ENCODE measurements at places on chromosomes 1 and 21.

GRCh38 chr1:11046270-11046566 lies 821 bp downstream of the MASP2 start:
- no peak for DNase-seq

- no peak for DNase-seq
These were observed 3.9 kb upstream of the SFN start for GRCh38 chr1:26858891-26859640.

DNA sequence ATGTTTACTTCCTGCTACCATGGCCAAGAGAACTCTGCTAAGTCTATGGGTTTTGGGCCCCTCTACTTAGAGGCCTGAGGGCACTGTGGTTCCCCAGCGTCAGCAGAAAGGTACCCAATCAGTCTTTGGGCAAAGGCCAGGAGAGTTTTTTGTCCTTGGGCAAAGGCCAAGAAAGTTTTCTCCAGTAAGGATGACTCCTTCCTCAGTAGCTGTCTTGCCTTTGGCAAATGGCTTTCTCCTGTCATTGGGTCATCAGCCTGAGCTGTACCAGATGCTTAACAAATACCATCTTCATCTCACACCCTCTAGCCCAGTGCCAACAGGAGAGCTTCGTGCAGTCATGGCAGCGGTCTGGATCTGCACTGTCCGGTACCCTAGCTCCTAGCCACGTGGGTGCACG lies 199.3 kb upstream of the TMEM51 start:
- no peak for DNase-seq

DNA sequence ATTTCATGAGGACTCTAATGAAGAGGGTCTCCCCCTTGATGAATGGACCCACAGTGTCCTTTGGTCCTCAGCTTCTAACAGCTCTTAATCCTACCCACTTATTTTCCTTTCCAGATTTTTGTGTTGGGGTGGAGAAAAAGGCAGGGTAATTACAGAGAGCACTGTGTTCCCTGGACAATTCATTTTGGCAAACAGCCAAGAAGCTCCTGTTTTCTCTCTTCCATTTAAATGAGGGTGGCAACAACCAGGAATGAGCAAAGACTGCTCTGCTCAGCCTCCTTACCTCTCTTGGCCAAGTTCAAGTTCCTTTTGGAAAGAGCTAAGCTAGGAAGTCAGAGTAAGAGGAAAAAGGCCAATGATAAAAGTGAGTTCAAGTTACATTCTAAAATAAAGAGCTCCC lies 11.9 kb downstream of the XKR8 start:
- DNase-seq: no peak

GRCh38 chr1:39576016-39576657 lies 453 bp downstream of the PABPC4 start:
- no peak for DNase-seq

- DNase-seq: no peak
These were observed 1.2 kb downstream of the MCOLN3 start for GRCh38 chr1:85047144-85047471.

GRCh38 chr21:22421416-22422180 lies 1423.4 kb downstream of the NCAM2 start:
- no peak for DNase-seq

DNA sequence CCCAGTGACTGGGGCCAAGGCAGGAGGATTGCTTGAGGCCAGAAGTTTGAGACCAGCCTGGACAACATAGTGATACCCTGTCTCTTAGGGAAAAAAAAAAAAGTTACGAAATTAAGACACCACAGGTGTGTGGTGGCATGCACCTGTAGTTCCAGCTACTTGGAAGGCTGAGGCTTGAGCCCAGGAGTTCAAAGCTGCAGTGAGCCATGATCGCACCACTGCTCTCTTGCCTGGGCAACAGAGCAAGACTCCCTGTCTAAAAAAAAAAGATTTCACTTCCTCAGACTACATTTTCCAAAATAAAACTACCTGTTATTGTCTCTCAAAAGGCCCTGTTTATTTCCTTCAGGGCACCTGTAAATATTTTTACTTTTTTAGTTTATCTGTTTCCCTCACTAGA lies 4.7 kb upstream of the STK40 start:
- no peak for DNase-seq

- DNase-seq: no peak
These were observed 5.2 kb downstream of the NPPA start for GRCh38 chr1:11842154-11843041.

GRCh38 chr1:66850989-66851388 lies 49.9 kb upstream of the INSL5 start:
- DNase-seq: no peak

DNA sequence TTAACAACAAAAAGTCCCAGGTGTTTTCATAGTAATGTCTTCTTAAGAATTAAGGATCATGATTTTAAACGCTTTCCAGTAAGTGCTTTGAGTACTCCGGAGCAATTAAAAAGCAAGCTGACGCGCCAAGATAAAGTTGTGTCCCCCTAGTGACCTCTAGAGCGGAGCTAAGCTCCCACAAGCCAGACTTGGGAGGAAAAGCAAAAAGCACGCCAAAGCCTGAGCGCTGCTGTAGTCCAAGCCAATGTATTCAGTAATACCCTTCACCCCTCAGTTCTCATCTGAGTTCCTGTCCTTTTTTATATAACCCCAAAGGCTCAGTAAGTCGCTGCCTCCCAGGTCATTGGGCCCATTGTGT lies 3.5 kb upstream of the SLC44A5 start:
- DNase-seq: no peak

DNA sequence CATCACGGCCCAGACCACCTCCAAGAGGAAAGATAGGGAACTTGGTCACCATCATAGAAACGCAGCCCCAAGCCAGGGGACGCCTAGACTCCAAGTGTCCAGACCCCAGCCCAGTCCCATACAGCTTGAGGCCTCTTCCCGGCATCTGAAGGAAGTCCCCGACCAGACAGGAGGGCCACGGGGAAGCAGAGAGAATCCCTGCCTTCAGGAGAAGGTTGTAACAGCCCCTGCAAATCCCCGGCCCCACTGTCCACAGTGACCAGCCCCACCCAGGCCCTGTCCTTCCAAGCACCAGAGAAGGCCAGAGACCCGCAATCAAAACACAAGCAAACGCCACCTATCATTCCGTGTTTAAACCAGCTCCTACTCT lies 1.7 kb downstream of the SLC19A1 start:
- no peak for DNase-seq

DNA sequence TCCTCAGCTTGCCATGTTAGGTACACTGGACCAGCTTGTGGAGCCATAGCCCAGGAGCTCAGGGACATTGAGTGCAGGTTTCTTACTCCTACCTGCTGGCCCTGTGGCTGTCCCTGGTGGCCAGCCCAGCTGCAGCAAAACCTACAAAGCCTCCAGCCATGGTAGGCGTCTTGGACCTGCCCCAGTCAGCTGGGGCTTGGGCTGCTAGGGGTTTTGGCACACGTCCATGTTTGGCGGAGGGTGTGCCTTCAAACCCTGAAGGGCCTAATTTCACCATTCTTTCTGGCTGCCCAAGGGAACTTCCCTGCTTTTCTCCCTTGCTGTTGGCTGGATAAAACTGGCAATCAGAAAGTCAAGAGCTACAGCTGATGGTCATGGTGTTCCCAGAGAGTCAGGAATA lies 25.4 kb downstream of the HMGCS2 start:
- DNase-seq: no peak

DNA sequence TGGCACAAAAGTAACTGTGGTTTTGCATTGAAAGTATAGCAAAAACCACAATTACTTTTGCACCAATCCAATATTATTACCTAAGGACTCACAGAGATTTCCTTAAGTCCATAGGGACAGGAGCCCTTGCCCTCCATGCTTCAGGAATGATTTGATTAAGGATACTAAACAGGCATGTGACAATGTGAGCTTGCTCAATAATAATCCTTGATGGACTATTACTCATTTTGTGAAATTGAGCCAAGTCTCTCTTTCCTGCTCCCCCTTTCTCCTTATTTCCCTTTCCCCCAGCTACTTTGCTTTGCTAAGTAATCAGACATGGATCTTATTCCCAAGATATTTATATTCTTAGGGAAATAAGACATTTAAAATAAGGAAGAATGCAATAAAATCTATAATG lies 21.6 kb upstream of the RGL1 start:
- DNase-seq: no peak

DNA sequence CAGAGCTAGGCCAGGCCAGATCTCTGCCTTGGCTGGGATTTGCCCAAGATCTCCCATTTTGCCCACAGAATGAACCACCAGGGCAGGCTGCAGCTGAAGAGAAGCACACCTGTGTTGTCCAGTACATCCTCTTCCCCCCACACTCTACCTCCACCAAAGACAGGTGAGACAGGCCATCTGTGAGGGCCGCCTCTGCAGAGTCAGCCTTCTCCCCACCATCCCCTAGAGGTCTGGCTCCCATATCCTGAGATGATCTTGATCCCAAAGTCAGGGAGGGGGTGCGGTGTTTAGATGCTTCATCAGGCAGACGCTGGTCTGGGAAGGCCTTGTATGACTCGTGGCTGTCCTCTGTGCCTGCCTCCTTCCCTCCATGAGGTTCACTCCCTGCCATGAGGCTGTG lies 28.7 kb downstream of the HYI start:
- DNase-seq: no peak

DNA sequence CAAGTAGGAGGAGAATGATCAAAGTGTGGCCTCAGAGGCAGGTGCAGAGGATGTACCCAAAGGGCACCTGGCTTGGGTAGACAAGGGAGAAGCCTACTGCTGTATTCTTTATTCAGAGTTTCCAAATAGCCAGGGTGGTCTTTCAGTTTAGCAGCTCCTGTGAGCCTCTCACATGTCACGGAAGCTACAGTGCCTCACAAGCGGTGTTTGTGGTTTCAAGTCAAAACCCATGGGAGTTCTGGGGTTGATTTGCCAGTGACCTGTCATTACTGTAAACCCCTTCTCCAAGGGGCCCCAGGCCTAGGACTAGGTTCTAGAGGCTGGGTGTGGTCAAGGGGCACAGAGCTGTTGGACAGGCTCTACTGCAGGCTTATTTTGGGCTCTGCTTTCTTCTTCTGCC lies 10.2 kb upstream of the IL10 start:
- DNase-seq: no peak

DNA sequence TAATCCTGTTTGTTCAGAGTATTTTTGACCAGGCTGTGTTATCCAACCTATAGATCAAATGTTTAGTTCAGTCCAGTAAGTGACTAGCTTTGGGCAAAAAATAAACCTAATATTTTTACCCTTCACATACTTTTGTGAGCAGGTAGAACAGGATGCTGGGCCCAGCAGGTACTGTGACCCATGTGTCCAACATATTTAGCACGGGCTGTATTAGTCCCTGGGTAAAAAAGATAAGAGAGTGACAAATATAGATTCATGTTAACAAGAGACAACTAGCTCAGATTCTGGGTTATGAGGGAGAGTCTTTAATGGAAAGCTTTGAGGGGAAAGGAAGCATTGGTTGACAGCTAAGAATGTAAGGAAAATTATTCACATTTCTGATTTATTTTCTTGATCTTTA lies 43.1 kb downstream of the OLFM3 start:
- DNase-seq: no peak

GRCh38 chr1:59927213-59927612 lies 640 bp upstream of the CYP2J2 start:
- no peak for DNase-seq

GRCh38 chr1:206468571-206468970 lies 1.7 kb upstream of the IKBKE start:
- no peak for DNase-seq

- no peak for DNase-seq
These were observed 28.2 kb upstream of the RABGAP1L start for GRCh38 chr1:174131032-174131638.

DNA sequence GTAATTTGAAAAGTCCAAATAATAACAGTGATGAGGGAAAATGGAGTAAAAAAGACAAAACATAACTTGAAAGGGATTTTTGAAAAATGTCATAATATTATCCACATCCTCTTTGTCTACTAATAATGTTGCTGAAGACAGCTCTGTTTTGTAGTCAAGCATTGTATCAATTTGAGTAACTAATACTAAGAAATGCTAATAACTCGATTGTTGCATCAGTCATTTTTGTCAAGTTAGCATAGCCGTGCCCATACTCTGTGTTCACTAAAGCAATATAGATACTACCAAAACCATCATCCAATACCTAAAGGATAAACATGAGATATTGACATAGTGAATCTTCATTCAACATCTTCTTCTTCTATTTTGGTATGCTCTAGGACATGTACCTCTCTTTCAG lies 17.3 kb downstream of the PDC start:
- no peak for DNase-seq
